ENCODE measurements at places on chromosomes 7 and 10.

- DNase-seq, result no peak
Measured at GRCh38 chr10:68145705-68146104, 36.4 kb downstream of the MYPN start.

DNA sequence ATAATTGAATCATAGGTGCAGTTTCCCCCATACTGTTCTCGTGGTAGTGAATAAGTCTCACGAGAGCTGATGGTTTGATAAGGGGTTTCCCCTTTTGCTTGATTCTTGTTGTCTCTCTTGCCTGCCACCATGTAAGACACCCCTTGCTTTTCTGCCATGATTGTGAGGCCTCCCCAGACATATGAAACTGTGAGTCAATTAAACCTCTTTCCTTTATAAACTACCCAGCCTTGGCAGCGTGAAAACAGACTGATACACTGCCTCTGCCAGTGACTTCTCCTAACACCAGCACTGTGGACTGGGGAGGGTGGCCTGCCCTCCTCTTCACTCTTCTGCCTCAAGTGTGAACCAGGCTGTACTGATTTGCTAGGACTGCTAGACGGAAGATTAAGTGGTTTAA is 108.6 kb downstream of the RAB11FIP2 start:
- no peak for DNase-seq

DNA sequence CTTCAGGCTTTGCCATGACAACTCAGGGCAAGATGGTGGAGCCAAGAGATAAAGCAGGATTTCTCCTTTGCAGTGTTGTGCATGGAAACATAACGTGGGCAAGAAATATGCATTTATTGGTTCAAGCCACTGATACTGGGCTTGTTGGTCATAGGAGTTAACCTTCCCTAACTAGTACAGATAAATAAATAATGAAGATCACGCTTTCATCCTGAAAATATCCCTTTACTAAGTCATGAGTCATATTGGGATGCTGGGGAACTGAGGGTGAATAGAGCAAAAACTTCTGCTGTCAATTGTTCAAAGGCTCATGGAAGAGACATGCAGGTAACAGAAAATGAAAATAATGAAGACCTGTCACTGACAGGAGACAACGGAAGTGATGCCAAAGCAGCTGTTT is 55.5 kb downstream of the TES start:
- DNase-seq, result no peak

DNA sequence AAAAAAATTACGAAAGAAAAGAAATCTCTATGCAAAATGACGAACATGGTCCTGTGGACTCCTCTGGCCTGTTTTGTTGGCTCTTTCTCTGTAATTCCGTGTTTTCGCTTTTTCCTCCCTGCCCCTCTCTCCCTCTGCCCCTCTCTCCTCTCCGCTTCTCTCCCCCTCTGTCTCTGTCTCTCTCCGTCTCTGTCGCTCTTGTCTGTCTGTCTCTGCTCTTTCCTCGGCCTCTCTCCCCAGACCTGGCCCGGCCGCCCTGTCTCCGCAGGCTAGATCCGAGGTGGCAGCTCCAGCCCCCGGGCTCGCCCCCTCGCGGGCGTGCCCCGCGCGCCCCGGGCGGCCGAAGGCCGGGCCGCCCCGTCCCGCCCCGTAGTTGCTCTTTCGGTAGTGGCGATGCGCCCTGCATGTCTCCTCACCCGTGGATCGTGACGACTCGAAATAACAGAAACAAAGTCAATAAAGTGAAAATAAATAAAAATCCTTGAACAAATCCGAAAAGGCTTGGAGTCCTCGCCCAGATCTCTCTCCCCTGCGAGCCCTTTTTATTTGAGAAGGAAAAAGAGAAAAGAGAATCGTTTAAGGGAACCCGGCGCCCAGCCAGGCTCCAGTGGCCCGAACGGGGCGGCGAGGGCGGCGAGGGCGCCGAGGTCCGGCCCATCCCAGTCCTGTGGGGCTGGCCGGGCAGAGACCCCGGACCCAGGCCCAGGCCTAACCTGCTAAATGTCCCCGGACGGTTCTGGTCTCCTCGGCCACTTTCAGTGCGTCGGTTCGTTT is 83.5 kb upstream of the SLF2 start:
- no peak for DNase-seq

DNA sequence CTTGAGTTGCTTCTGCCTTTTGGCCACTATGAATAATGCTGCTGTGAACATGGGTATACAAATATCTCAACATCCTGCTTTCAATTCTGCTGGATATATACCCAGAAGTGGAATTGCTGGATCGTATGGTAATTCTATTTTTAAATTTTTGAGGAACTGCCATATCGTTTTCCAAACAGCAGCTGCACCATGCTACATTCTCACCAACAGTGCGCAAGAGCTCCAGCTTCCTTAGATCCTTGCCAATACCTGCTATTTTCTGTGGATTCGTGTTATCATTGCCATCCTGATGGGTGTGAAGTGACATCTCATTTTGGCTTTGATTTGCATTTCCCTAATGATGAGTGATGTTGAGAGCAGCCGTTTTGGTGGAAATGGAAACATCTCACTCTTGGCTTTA is 26.7 kb downstream of the FRMD4A start:
- no peak for DNase-seq

GRCh38 chr7:47008461-47008860 is 573.5 kb downstream of the TNS3 start:
- DNase-seq, result no peak

DNA sequence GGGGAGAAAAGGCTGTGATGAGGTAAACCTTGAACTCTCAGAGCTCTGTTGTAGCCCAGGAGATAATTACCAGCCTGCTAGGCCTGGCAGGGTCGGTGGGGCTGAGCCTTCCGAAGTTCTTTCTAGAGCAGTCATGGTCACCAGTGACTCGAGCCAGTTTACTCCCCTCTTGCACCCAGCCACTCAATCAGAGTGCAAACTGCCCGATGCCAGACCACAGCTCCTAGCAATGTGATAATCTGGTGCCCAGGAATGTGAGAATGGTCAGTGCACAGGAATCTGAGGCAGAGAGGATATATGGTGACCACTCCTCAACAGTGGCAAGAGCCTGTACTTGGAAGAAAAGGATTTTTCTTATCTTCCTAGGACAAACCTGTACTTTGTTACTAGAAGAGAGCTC is 46.4 kb upstream of the KMT2E start:
- no peak for DNase-seq

GRCh38 chr10:63415640-63416244 is 50.0 kb downstream of the JMJD1C start:
- no peak for DNase-seq

- no peak for DNase-seq
Measured at GRCh38 chr10:119368581-119368980, 161.2 kb downstream of the GRK5 start.

DNA sequence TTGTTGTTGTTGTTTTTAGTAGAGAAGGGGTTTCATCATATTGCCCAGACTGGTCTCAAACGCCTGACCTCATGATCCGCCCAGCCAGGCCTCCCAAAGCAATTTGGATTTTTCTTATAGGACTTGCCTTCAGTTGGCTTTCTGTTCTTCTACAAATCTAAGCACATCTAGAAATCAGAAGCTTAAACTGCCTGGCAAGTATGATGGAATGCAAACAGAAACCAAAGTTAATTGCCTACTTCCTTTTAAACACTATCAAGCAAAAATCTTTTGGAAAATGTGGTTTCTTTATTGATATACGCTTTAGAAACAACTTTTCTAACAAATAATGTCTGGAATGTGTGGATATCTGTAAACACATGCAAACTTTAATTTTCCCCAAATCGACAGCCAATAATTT is 64.9 kb downstream of the USP6NL start:
- DNase-seq, result no peak

DNA sequence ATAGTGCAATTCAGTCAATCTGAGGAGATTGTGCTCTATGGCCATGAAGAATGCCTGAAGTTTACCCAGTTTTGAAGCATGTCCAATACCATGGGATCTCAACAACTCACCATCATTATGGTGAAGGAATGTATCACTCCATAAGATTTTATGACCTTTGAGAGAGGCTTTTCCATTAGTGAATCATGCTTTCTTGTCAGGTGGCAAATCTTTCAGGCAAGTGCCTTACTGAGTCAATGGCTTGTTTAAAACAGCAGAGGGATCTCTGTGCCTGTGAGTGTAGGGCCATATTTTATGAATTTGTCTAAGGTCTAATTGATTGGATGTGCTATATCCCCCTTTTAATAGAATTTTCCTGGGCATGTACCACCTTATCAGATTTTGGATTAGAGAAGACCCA is 131.5 kb downstream of the CCDC7 start:
- DNase-seq, result no peak

DNA sequence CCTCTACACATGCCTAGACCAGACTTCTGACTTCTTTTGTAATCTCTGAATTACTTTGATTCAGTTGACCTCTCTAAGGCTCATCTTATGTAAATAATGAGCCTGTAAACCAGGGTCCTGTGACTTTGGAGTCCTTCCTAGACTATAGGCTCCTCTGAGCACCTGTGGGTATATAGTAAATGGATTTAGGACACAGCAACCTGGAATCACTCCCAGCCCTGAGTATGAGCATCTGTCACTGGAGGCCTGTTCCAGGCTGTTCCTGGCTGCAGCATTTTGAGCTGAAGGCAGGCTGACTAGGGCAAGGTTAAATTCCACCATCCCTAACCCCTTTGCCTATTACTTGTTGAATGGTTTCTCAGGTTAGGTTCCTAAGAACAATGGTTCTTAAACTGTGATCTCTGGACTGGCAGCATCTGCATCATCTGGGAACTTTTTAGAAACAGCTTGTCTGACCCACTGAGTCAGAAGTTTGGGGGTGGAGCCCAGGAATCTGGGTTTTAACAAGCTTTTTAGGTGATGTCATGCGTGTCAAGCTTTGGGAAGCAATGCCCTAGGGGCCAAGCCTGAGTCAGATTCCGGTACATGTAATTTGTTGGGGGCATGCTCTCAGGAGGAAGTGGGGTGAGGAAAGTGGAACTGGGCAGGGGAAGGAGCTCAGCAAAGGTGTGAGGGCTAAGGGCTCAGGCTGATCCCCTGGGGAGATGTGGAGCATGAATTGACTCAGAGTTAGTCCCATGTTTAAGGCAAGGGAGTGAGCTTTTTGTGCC is 28.2 kb downstream of the MINDY4 start:
- DNase-seq, result peak; percentile 60

DNA sequence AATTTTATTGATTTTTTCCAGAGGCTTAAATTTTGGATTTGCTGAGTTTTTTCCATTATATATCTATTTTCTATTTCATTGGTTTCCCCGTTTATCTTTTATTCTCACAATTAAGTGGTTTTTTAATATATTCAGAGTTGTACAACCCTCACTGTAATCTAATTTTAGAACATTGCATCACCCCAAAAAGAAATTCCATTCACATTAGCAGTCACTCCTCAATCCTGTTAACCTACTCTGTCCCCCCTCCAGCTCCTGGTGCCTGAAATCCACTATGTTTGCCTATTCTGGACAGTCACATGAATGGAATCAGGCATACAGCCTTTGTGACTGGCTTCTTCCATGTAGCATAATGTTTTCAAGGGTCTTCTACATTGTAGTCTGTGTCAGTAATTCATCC is 55.8 kb upstream of the ITGA8 start:
- DNase-seq, result no peak

- no peak for DNase-seq
Measured at GRCh38 chr7:93914581-93915066, 6.9 kb upstream of the GNG11 start.

DNA sequence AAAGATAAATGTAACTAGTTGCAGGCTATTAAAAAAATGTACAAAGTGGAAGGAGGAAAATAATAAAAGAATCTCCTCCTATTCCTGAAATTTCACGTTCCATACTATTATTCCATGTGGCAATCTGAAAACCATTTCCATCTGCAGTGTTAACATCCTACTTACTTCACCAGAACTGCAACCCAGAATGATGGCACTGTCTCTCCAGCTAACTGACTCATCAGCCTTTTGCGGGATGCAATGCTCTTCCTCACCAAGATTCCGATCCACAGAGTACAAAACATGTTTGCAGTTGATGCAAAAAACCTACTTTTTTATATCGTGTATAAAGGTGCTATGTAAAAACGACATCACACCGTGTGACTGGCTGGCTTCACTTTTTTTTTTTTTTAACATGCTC is 50.8 kb downstream of the ESYT2 start:
- DNase-seq, result no peak

- no peak for DNase-seq
Measured at GRCh38 chr10:132498562-132499366, 38.8 kb upstream of the INPP5A start.

GRCh38 chr7:45601816-45602540 is 27.8 kb downstream of the ADCY1 start:
- DNase-seq, result no peak

Measured in amniotic stem cell (primary cell).